ENCODE measurements at places on chromosomes 13 and 19.

- no peak for DNase-seq
These were observed 54.3 kb downstream of the XPO4 start for GRCh38 chr13:20848203-20848602.

- peak; percentile 93 for DNase-seq
These were observed 1.2 kb downstream of the ZSWIM4 start for GRCh38 chr19:13796301-13797057.

- DNase-seq, result no peak
These were observed 45.0 kb downstream of the RASA3 start for GRCh38 chr13:114087430-114087829.

DNA sequence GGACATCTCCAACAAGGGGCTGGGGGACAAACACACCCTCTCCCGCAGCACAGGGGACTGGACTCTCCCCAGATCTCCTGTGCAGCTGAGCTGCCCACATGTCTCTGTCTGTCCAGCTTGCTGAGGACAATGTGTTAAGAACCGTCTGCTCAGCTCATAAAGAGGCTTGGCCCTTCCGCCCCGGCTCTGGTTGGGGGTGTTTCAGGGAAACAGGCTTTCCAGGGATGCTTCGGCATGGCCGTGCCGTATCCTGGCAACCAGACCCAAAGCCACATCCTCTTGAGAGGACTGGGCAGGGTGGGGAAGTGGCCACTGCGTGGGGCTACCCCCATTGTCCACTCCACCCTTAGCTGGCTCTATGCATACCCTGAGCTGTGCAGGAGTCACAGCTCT is 41.1 kb upstream of the CHST8 start:
- no peak for DNase-seq

- peak; percentile 85 for DNase-seq
These were observed 110.8 kb downstream of the TNFRSF19 start for GRCh38 chr13:23680845-23681669.

- DNase-seq, result no peak
These were observed 91.2 kb downstream of the PCDH9 start for GRCh38 chr13:67138970-67139369.

- no peak for DNase-seq
These were observed 1.9 kb downstream of the MAP1S start for GRCh38 chr19:17721111-17721628.

DNA sequence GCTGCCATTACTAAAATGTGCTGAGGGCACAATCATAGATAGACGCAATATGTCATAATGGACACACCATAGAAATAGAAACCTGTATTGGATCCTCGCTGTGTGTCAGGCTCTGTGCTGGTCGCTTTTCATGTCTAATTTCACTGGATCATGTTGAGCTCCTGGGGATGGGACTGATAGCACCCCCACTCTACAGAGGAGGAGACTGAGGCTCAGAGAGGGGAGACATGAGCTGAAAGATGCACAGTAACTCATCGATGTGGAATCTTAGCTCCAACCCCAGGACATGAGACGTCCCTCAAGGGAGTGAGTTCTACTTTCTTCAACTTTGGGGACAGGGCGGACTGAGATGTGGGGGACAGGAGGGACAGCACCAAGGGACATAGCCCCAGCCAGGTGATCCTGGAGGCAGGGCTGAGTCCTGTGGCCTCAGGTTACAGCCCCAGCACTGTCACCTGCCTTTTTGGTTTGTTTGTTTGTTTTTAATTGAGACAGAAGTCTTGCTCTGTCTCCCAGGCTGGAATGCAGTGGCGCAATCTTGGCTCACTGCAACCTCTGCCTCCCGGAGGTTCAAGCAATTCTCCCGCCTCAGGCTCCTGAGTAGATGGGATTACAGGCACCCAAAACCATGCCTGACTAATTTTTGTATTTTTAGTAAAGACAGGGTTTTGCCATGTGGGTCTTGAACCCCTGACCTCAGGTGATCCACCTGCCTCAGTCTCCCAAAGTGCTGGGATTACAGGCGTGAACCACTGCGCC is 6.6 kb upstream of the GIPC1 start:
- peak; percentile 46 for DNase-seq

DNA sequence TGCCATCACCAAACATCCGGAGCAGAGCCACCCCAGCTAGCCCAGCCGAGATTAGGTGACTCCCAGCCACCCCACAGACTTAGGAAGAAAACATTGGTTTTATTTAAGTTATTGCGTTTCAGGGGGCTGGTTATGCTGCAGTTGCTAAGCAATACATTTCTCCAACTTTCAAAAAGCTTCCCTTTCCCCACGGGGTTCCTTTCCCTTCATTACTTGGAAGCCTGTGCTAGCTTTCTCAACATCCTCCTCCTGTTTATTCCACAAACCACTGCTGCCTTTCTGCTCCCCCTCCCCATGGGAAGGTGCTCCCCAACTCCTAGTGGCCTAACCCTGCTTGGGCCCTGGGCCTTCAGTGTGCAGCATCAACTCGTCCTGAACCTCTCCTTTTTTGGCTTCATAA is 52.6 kb downstream of the CDADC1 start:
- no peak for DNase-seq

DNA sequence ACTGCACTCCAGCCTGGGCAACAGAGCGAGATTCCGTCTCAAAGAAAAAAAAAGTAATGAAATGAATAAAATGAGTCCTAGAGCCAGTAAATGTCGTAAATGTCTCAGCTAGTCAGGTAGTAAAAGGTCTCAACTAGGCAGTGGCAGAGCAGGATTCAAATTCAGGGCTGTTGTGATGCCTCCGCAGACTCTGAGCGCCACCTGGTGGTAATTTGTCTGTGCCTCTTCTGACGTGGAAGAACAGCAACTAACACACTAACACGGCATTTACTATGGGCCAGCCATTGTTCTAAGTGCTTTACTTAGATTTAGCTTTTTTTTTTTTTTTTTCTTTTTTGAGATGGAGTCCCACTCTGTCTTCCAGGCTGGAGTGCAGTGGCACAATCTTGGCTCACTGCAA is 30.2 kb downstream of the CYP2F1 start:
- peak; percentile 82 for DNase-seq

- DNase-seq, result no peak
These were observed 9.6 kb upstream of the LYPD5 start for GRCh38 chr19:43811837-43812236.

DNA sequence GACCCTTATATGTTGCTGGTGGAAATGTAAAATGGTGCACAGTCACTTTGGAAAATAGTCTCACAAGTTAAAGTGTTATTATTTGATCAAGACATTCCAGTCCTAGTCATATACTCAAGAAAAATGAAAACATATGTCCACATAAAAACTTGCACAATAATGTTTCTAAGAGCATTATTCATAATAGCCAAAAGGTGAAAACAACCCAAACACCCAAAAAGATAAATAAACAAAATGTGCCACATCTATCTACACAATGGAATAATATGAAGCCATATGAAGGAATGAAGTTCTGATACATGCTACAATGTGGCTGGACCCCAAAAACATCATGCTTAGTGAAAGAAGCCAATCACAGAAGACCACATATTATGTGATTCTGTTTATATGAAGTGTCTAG is 14.4 kb upstream of the AKAP8 start:
- DNase-seq, result peak; percentile 58

- no peak for DNase-seq
These were observed 216.2 kb downstream of the IRS2 start for GRCh38 chr13:109569958-109570711.

GRCh38 chr13:48857576-48857975 is 118.1 kb upstream of the FNDC3A start:
- DNase-seq, result no peak

DNA sequence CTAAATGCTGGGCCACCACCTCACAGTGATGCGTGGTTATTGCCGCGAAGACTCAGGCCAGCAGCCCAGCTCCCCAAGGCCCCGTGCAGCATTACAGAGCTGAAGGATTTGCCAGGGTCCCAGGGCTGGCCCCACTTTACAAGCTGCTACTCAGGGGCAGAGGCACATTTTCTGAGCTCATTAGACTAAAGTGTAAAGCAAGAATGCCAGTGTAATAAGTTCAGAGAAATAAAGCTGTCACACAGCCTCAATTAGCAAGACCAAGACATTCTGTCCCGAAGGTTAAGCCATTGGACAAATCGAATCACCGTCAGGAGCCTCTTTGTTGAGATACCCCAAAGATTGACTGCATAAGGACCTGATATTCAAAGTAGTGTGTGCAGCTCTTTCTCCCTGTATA is 428.4 kb downstream of the EFNB2 start:
- DNase-seq, result no peak

DNA sequence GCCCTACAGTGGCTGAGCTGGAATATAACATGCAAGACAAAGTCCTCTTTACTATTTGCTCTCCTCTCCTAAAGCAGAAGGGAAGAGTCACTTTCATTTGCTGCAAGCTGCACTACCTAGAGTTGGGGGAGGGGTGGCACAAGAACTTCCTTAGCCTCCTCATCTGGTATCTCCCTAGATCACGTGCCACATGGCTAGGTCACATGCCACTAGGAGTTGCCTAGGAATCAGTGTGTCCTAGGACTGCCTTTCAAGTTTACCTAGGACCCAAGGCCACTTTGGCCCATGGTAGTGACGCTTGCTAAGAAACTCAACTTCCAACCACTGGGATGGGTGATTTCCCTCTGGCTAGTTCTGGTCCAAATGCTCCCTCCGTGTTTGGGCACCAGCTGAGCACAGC is 625.2 kb downstream of the DIAPH3 start:
- no peak for DNase-seq

- no peak for DNase-seq
These were observed 5.9 kb upstream of the MCF2L start for GRCh38 chr13:112962911-112963625.

- peak; percentile 40 for DNase-seq
These were observed at the start of gene FSD1 for GRCh38 chr19:4304538-4305256. TSS of gene FSD1 (plus strand) at chr19:4304598. CDS start at chr19:4304747, 149 bp downstream.

DNA sequence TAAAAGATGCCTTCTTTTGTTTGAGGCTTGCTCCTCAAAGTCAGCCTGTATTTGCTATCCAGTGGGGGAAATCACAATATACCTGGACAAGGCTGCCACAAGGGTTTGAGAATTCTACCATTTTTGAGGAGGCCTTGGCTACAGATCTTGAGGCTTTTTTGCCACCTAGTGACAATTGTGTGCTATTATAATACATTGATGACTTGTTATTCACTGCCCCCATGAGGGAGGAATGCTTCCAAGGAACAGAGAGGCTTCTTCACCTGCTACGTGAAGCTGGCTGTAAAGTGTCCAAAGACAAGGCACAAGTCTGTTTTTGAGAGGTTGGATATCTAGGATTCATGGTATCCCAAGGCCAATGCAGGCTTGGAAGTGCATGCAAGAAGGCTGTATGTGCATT is 72.5 kb downstream of the ZNF708 start:
- peak; percentile 51 for DNase-seq

DNA sequence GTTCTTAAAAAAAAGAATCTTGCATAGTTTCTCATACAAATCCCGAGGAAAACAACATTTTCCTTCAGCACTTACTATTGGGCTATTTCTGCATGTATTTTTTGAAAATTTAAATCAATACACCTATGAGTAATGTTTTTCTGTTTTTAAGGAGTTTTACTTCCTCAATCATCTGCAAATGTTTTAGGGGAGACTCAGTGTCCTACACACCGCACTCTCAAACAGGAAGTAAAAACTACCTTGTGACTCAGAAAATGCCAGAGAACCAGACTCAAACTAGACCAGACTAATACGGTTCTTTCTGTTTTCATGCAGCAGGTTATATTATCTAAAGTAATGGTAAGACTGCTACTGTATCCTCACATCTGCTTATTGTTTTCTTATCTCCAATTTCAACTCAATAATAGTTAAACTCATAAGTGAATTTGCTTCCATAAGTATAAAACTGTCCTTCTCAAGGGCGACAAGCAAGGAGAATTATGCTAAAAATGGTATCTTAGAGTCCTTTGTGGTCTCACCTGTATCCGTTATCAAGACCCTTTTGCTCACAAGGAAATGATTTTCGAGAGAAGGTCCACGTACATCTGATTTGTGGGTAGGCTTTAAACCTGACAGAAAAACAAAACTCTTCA is 52.5 kb downstream of the FLT3 start:
- peak; percentile 68 for DNase-seq

DNA sequence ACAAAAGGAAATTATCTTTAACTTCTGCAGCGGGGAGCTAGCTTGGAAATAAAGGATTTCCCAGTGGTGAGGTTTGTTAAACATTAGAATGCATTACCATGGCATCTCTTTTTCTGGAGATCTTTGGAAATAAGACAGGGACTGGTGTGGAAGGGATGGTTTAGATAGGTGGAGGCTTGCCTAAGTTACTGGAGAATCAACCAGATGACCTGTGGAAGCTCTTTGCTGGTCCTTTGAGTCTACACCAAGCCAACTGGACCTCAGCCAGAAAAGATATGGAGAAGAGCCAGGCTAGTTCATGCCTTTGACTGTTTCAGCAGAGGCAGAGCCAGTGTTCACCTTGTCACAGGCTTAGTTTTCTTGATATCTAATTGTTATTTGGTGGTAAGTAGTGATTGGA is 134.7 kb downstream of the KCNRG start:
- no peak for DNase-seq

- peak; percentile 9 for DNase-seq
These were observed 696.6 kb downstream of the LIG4 start for GRCh38 chr13:107518780-107519179.

DNA sequence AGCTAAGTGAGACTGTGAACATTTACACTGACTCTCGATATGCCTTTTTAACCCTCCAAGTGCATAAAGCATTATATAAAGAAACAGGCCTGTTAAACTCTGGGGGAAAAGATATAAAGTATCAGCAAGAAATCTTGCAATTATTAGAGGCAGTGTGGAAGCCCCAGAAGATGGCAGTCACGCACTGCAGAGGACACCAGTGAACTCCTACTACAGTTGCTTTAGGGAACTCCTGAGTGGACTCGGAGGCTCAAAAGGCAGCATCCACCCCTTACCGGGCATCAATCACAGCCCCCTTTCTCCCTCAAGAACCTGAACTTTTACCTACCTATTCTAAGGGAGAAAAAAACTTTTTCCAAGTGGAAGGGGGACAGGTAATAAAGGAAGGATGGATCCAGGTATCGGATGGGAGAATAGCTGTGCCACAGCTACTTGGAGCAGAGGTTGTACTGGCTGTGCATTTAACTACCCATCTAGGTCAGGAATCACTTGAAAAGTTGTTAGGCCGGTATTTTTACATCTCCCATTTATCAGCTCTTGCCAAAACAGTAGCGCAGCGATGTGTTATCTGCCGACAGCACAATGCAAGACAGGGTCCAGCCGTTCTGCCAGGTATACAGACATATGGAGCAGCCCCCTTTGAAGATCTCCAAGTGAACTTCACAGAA is 80.1 kb downstream of the ZNF486 start:
- peak; percentile 36 for DNase-seq

DNA sequence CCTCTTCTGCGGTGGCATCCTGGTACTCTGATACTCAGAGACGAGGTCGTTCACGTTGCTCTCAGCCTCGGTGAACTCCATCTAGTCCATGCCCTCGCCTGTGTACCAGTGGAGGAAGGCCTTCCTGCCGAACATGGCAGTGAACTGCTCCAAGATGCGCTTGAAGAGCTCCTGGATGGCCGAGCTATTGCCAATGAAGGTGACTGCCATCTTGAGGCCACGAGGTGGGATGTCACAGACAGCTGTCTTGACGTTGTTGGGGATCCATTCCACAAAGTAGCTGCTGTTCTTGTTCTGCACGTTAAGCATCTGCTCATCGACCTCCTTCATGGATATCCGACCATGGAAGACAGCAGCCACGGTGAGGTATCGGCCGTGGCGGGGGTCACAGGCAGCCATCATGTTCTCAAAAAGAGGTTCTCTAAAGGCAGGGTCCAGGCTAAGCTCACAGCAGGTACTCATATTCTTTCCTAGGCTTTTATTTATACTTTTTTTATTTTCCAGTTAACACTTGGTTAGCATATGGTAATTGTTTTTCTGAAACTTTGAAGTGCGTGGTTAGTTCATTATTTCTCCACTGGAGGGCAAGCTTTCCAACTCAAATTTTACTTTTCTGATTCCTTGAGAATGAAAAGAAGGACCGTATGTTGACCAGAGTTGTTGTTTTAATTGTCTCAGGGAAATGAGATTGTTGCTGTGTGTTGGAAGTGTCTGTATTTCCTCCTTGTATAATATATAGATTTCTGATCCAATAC is 72.4 kb upstream of the RGCC start:
- DNase-seq, result peak; percentile 30
